ENCODE measurements at places on chromosomes 12 and 14. TPM values are rescaled to one million over a fixed set of nuclear protein-coding genes. Genes with fewer than 3 reads are reported as not detected.

GRCh38 chr14:58298477-58299400 is at the start of gene ARID4A:
TSS of gene ARID4A (plus strand) at chr14:58298555. CDS start at chr14:58299855, 1,300 bp downstream.
- H3K27ac ChIP-seq, result no peak within 1 kb of the TSS
- no peaks in the 10 kb centered on the region for H3K27me3 ChIP-seq
- H3K4me1 ChIP-seq, result peaks cover 36% of the 10 kb centered on the region
- peaks cover 36% of the 10 kb centered on the region for H3K36me3 ChIP-seq
- peak; percentile 92 for DNase-seq

- H3K4me1 ChIP-seq, result no peaks in the 10 kb centered on the region
- H3K36me3 ChIP-seq, result no peaks in the 10 kb centered on the region
- no peak for DNase-seq
- no peak overlapping the region for H3K4me3 ChIP-seq
- H3K27me3 ChIP-seq, result peaks cover 5% of the 10 kb centered on the region
Observed at GRCh38 chr12:38120438-38120837, 196.1 kb upstream of the ALG10B start.

DNA sequence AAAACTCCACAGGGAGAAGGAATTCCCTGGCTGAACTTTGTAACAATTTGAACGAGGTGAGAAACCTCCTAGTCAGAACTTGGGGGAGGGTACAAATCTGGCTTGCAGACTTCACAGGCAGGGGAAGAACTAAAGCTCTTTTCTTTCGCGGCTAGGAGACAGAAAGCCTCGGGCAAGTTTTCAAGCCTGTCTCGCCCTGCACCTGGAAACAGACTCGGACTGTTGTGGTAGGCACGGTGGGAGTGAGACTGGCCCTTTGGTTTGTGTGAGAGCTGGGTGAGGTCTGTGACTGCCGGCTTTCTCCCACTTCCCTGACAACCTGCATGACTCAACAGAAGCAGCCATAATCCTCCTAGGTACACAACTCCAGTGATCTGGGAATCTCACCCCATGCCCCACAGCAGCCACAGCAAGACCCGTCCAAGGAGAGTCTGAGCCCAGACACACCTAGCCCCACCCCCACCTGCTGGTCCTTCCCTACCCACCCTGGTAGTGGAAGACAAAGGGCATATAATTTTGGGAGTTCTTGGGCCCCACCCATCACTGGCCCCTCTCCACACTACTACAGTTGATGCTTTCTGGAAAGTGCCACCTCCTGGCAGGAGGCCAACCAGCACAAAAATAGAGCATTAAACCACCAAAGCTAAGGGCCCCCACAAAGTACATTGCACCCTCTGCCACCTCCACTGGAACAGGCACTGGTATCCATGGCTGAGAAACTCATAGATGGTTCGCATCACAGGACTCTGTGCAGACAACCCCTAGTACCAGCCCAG is 102.7 kb upstream of the ST8SIA1 start:
- H3K4me3 ChIP-seq, result no peak overlapping the region
- DNase-seq, result no peak
- H3K27ac ChIP-seq, result no peak overlapping the region
- no peaks in the 10 kb centered on the region for H3K27me3 ChIP-seq
- no peaks in the 10 kb centered on the region for H3K36me3 ChIP-seq

GRCh38 chr12:7935590-7936581 is at the start of gene SLC2A3:
TSS of gene SLC2A3 (minus strand) at chr12:7936187. CDS start at chr12:7936034, 153 bp downstream.
- peak; percentile 91 for DNase-seq
- no peak within 1 kb of the TSS for H3K27ac ChIP-seq
- H3K4me3 ChIP-seq, result no peak within 1 kb of the TSS
- peaks cover 15% of the 10 kb centered on the region for H3K4me1 ChIP-seq

GRCh38 chr14:77313371-77313770 is 7.3 kb downstream of the POMT2 start:
- DNase-seq, result no peak
- H3K27me3 ChIP-seq, result no peaks in the 10 kb centered on the region
- H3K36me3 ChIP-seq, result no peaks in the 10 kb centered on the region
- H3K4me1 ChIP-seq, result no peaks in the 10 kb centered on the region

GRCh38 chr14:87430214-87430613 is 562.8 kb downstream of the GALC start:
- H3K4me3 ChIP-seq, result no peak overlapping the region
- H3K36me3 ChIP-seq, result no peaks in the 10 kb centered on the region
- no peaks in the 10 kb centered on the region for H3K4me1 ChIP-seq
- no peaks in the 10 kb centered on the region for H3K27me3 ChIP-seq

GRCh38 chr14:33836203-33836899 is 114.5 kb downstream of the EGLN3 start:
- no peaks in the 10 kb centered on the region for H3K27me3 ChIP-seq
- no peak overlapping the region for H3K27ac ChIP-seq
- H3K4me1 ChIP-seq, result peaks cover 1% of the 10 kb centered on the region
- H3K36me3 ChIP-seq, result no peaks in the 10 kb centered on the region
- no peak for DNase-seq

- peak overlapping the region; percentile 25 for H3K4me3 ChIP-seq
- peak; percentile 60 for DNase-seq
- no peak overlapping the region for H3K27ac ChIP-seq
- no peaks in the 10 kb centered on the region for H3K36me3 ChIP-seq
- peaks cover 29% of the 10 kb centered on the region for H3K4me1 ChIP-seq
Observed at GRCh38 chr12:53695152-53696145, 19.6 kb upstream of the ATP5MC2 start.

DNA sequence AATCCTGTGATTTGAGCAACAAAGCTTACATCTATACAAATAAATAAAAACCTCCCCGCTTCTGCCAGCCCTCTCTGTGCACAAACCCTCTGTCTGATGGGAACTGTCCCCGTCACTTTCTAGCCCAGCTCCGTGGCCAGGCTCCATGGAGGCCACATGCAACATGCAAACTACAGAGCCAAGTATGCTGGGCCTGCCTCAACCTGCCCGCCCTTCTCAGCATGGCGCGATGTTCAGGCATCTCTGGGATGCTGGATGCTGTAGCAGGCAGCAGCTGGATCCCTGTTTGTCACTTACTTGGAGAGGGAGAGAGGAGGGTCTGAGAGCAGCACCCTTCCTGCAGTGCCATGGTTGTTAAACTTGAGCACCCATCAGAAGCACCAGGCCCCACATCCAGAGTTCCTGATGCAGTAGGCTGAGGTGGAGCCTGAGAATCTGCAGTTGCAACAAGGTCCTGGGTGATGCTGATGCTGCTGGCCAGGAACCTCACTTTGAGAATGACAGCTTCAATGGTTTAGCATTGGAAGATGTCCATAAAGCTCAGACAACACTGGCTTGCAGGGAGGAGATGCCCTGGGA is 32.4 kb downstream of the CLMN start:
- no peak for DNase-seq
- peaks cover 3% of the 10 kb centered on the region for H3K4me1 ChIP-seq
- no peak overlapping the region for H3K4me3 ChIP-seq
- no peak overlapping the region for H3K27ac ChIP-seq
- H3K36me3 ChIP-seq, result no peaks in the 10 kb centered on the region

DNA sequence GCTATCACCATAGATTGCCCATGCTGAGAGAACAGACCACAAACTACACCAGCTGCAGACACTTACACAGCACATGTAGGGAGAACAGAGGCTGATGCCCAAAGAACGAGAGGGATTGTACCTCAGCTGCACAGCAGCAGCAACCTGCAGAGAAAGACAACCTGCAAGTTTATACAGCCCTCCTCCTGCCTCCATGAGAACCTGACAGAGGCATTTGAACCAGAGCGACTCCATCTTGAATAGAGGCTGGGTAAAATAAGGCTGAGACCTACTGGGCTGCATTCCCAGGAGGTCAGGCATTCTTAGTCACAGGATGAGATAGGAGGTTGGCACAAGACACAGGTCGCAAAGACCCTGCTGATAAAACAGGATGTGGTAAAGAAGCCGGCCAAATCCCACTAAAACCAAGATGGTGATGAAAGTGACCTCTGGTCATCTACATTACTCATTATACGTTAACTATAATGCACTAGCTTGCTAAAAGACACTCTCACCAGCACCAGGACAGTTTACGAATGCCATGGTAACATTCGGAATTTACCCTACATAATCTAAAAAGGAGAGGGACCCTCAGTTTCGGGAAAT is 262.4 kb upstream of the HMGA2 start:
- peaks cover 1% of the 10 kb centered on the region for H3K4me1 ChIP-seq
- H3K27ac ChIP-seq, result no peak overlapping the region
- H3K4me3 ChIP-seq, result no peak overlapping the region
- H3K36me3 ChIP-seq, result no peaks in the 10 kb centered on the region
- peaks cover 15% of the 10 kb centered on the region for H3K27me3 ChIP-seq

DNA sequence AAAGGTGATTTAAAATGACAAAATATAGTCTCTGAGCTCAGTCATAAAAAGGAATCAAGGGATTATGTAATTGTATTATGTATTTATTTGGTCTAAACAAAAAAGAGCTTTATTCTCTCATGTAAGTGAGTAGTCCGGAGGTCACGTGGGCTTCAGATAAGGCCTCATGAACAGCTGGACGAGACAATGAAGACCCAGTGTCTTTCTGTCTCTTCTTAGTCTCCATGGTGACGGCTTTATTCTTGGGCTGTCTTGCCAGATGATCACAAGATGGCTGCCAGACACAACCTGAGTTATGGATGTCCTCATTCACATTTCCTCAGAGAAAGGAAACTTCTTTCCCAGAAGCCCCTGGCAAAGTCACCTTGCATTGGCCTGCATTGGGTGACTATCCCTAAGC is 98.6 kb downstream of the ARF6 start:
- H3K4me3 ChIP-seq, result no peak overlapping the region
- peaks cover 40% of the 10 kb centered on the region for H3K4me1 ChIP-seq
- H3K27ac ChIP-seq, result peak overlapping the region; percentile 57

DNA sequence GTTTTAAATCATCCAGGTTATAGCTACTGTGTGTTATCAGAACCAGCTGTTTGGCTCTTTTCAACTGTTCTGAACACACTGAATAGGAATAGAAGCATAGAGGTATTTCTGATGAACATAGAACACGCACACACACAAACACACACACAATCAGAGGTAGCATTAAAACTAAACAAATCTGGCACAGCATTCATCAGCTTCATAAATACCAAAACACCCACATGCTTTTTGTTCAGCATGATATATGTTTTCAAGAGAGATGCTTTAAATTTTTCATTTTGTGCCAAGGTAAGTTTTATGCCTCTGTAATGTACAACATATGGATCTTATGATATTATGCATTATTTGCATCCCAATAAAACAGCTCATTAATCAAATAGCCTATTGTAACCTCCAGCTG is 208.6 kb downstream of the GALC start:
- H3K27ac ChIP-seq, result no peak overlapping the region
- no peak for DNase-seq
- H3K36me3 ChIP-seq, result no peaks in the 10 kb centered on the region
- no peaks in the 10 kb centered on the region for H3K4me1 ChIP-seq
- H3K27me3 ChIP-seq, result peaks cover 2% of the 10 kb centered on the region
- no peak overlapping the region for H3K4me3 ChIP-seq

GRCh38 chr12:7542813-7543212 is 39.2 kb upstream of the CD163 start:
- no peaks in the 10 kb centered on the region for H3K36me3 ChIP-seq
- no peak overlapping the region for H3K4me3 ChIP-seq
- no peaks in the 10 kb centered on the region for H3K4me1 ChIP-seq
- H3K27ac ChIP-seq, result no peak overlapping the region
- peaks cover 34% of the 10 kb centered on the region for H3K27me3 ChIP-seq

DNA sequence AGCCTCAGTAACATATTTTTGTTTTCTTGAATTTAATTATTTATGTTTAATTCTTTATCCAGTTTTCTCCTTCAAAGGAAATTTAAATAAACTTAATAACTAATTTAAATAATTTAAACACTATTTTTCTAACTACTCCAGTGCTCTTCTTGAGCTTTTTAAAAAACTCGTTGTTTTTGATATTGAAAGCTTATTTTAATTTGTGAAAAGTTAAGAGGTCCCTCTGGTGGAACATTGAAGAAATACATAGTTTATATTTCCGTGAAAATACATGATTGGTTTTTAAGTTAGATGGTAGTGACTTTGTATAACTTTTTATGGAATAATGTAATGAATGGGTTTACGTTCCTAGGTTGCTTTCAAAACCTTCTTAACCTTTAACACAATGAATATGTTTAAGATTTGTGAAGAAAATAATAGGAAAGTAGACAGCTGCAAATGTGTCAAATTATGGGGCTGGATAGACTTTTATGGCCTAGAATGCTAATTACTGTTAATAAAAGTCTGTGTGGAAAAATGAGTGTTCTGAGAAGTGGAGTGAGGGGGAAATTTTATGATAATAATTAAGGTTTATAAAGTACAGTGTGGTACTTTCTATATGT is 45.9 kb upstream of the MSRB3 start:
- DNase-seq, result no peak
- H3K4me3 ChIP-seq, result no peak overlapping the region
- H3K4me1 ChIP-seq, result peaks cover 6% of the 10 kb centered on the region
- peaks cover 25% of the 10 kb centered on the region for H3K36me3 ChIP-seq

DNA sequence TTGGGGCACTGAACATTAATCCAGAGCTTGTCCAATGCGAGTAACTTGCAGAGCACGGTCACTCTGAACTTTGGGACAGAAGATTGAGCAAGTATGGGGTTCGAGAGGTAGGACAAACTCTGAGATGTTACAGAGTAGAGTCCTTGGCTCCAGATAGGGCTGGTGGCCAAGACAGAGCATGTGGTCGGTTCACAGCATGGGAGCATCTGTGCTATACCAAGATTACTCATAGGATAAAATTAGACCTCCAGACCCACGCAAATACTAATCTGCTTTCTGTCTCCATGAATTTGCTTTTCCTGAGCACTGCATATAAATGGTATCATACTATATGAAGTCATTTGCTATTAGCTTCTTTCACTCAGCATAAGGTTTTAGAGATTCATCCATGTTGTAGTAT is 93.4 kb upstream of the TBX5 start:
- no peak overlapping the region for H3K27ac ChIP-seq
- H3K4me3 ChIP-seq, result no peak overlapping the region
- no peaks in the 10 kb centered on the region for H3K36me3 ChIP-seq
- peaks cover 28% of the 10 kb centered on the region for H3K27me3 ChIP-seq

GRCh38 chr12:10175846-10176636 is 2.8 kb upstream of the TMEM52B start:
- H3K36me3 ChIP-seq, result no peaks in the 10 kb centered on the region
- no peak overlapping the region for H3K27ac ChIP-seq
- no peak overlapping the region for H3K4me3 ChIP-seq
- no peaks in the 10 kb centered on the region for H3K4me1 ChIP-seq

DNA sequence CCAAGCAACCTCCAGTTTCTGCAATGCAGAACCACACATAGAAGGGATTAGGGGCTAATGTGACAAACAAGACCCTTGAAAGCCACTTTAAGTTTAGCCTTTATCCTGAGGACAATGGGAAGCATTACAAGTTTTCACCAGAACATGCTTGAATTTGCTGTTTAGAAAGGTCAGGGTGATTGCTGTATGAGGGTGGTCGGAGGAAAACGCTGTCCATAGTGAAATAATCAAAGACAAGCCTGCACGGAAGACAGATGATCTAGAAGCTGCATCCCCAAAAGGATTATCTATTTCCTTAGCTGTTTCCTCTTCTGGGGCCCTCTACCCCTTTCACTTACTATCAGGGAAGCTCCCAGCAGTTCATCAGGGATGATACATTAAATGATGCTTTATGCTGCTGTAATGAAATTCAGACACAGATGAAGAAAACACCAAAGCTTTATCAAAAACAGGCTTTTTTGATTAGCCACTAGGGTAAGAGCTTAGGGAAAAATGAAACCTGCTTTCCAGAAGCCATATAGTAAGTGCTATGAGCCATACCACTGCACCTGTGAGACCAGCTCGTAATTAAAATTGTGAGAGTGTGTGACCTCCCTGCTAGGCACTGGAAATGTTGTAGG is 6.5 kb downstream of the HAL start:
- no peak overlapping the region for H3K4me3 ChIP-seq
- DNase-seq, result no peak
- H3K4me1 ChIP-seq, result no peaks in the 10 kb centered on the region
- H3K27ac ChIP-seq, result no peak overlapping the region
- no peaks in the 10 kb centered on the region for H3K27me3 ChIP-seq

C3AR1 gene
- total RNA-seq, result 0.97 TPM

GALNT9 gene
- total RNA-seq, result 0.29 TPM

REM2 gene
- total RNA-seq, result 0.36 TPM

PRMT5 gene
- 85.6 TPM for total RNA-seq

CLEC6A gene
- total RNA-seq, result not detected

MSI1 gene
- total RNA-seq, result 1.5 TPM

FOXN4 gene
- total RNA-seq, result not detected

TMEM121 gene
- total RNA-seq, result 9.7 TPM

All from activated CD4-positive, alpha-beta memory T cell treated with anti-CD3 and anti-CD28 coated beads for 36 hours (primary cell).